ENCODE measurements at places on chromosomes 12 and 14. TPM values are rescaled to one million over a fixed set of nuclear protein-coding genes. Genes with fewer than 3 reads are reported as not detected.
A peak's percentile ranks its signal among the peaks of the same experiment; 100 is the strongest.

DNA sequence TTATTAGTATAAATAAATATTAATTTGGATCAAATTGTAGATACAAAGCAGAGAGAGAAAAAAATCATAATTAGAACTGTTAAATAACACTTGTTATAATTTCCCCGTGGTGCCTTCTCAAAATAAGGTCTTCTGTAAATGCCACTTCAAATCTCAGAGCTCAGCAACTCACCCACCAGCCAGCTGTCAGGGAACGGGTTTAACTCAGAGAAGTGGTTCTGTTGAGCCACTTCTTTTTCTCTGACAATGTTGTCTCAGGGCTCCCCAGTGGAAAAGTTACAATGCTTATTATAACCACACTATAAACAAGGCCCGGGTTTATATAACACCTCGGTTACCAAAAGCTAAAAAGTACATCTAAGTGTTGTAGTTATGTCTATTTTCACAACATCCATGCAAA lies 452.6 kb downstream of the GLT1D1 start:
- no peak for DNase-seq
- H3K4me3 ChIP-seq: no peak overlapping the region
- H3K27me3 ChIP-seq: no peaks in the 10 kb centered on the region
- no peaks in the 10 kb centered on the region for H3K36me3 ChIP-seq

DNA sequence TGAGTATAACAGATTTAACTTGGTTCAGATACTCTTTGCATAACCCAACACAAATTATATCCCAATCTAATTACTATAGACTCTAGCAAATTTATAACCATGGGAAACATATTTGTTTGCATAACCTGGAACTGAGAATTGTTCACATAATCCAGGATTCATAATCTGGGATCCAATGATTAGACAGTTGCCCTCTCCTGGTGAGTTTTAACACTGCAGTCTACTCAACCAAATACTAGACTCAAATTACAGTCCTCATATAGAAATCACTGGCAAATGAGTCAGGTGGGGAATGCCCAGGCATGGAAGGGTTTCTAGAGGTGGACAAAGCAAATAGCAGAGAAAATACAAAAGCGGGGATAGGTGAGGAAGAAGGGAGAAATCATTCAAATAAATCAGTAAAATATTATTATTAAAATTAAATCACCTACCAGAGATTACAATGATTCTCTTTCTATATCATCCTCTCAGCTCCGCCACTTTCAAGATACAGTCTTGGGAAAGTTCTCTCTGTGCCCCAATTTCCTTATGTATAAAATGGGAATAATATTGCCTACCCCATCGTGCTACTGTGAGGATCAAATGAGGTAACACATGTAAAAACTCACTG lies 9.4 kb downstream of the GCH1 start:
- no peak overlapping the region for H3K27ac ChIP-seq
- H3K4me1 ChIP-seq: no peaks in the 10 kb centered on the region
- no peaks in the 10 kb centered on the region for H3K36me3 ChIP-seq
- H3K4me3 ChIP-seq: no peak overlapping the region
- peak; percentile 80 for DNase-seq
- H3K27me3 ChIP-seq: no peaks in the 10 kb centered on the region

DNA sequence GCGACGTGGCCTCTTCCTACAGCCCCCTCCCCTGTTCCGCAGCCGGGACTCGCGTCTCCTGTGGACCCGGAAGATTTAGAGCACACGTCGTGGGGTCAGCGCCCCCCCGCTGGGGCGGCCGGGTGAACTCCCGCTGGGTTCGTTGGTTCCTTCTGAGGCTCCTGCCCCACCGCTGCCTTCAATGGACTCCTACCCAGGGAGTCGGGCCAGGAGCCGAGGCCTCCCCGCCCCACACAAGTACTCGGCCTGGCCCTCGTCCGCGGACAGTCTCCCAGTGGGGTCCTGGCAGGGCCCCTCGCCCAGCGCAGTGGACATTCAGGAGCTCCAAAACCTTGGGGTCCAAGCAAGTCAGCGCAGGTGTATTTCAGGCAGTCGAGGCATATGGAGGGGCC lies 1.2 kb downstream of the MMP17 start:
- H3K27me3 ChIP-seq: no peaks in the 10 kb centered on the region
- no peak overlapping the region for H3K27ac ChIP-seq

- DNase-seq: no peak
- no peaks in the 10 kb centered on the region for H3K27me3 ChIP-seq
- H3K27ac ChIP-seq: no peak overlapping the region
Measured at GRCh38 chr14:87457720-87458119, 535.3 kb downstream of the GALC start.

GRCh38 chr12:20415028-20415427 lies 46.7 kb downstream of the PDE3A start:
- H3K4me3 ChIP-seq: no peak overlapping the region
- H3K36me3 ChIP-seq: no peaks in the 10 kb centered on the region
- no peaks in the 10 kb centered on the region for H3K27me3 ChIP-seq
- DNase-seq: no peak
- no peaks in the 10 kb centered on the region for H3K4me1 ChIP-seq
- H3K27ac ChIP-seq: no peak overlapping the region

The CATSPERB gene
- not detected for polyA plus RNA-seq

DNA sequence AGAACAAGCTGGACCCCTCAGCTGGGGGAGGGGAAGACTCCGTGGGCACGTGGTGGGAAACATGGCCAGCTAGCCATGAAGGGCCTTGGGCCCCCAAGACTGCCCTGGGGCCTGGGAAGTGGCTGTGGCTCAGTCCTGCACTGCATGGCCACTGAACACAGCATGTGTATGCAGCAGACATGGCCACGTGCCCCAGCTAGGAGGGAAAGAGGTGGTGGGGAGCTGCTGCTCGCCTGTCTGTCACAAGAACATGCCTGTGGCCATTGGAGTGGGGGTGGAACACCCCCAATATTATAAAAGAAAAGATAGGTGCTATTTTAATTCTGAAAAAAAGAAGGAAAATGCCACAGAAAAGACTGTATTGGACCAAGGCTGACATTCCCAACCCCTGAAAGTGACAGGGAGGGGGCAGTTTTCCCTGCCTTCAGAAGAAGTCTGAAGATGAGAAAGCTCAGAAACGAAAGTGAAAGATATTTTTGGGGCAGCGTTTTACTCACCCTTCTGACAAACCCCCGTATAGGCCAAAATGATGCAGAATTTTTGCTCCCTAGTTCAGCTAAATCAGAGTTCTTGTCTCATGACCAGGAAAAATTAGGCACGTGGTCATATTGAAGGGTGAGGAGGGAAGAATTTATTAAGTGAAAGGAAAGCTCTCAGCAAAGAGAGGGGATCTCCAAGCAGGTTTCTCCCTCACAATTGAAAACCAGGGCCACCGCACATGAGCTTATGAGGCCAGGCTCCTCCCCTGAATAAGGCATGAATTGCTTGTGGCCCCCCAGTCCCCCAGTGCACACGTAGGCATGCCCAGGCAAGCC lies 35.2 kb upstream of the PCNX1 start:
- no peak overlapping the region for H3K27ac ChIP-seq
- no peak for DNase-seq
- no peaks in the 10 kb centered on the region for H3K36me3 ChIP-seq
- H3K27me3 ChIP-seq: no peaks in the 10 kb centered on the region

DNA sequence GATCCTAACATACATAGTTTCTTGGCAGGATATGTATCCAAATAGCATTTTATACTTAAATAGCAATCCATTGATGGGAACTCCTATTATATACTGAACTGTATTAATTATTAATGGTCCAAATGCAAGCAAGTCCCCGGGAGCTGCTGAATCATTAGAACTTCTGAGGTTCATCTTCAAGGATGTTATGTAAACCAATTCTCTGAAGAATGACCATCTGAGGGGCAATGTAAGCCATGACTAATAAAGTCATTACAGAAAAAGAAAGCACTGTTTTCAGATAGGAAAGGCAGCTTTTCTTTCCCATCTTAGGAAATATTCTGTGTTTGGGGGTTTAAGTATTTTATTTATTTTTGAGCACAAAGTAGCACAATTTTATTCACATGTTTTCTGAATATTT lies 166.1 kb upstream of the SLC16A7 start:
- no peaks in the 10 kb centered on the region for H3K4me1 ChIP-seq
- peak; percentile 65 for DNase-seq
- H3K36me3 ChIP-seq: no peaks in the 10 kb centered on the region

DNA sequence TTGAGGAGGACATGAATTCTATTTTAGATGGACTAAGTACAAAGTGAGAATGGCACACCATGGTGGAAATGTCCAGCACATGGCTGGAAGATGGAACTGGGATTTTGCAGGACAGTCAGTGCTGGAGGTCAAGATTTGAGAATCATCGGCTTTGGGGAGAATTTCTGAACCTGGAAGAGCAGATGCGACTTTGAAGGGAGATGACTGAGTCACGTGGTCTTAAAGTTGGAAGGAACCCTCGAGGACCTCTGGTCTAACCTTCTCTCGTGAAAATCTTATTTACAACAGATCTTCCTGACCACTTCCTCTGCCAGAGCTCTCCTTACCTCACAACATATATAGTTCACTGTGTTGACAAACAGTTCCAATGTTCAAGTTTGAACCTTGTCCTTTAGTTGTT lies 415.4 kb downstream of the ATP23 start:
- no peak overlapping the region for H3K27ac ChIP-seq
- DNase-seq: no peak
- H3K27me3 ChIP-seq: no peaks in the 10 kb centered on the region
- peaks cover 5% of the 10 kb centered on the region for H3K4me1 ChIP-seq
- no peak overlapping the region for H3K4me3 ChIP-seq

GRCh38 chr14:62428429-62429203 lies 616.6 kb downstream of the KCNH5 start:
- H3K4me1 ChIP-seq: peaks cover 6% of the 10 kb centered on the region
- peak overlapping the region; percentile 57 for H3K27ac ChIP-seq
- DNase-seq: peak; percentile 65

The SERPINA12 gene
- not detected for polyA plus RNA-seq

- H3K27me3 ChIP-seq: no peaks in the 10 kb centered on the region
- no peaks in the 10 kb centered on the region for H3K4me1 ChIP-seq
- H3K27ac ChIP-seq: no peak overlapping the region
Measured at GRCh38 chr14:58513272-58513671, 85.8 kb downstream of the KIAA0586 start.

The GLIPR1L1 gene
- not detected for polyA plus RNA-seq

GRCh38 chr12:1197264-1198018 lies 206.4 kb downstream of the ERC1 start:
- H3K27ac ChIP-seq: no peak overlapping the region
- no peaks in the 10 kb centered on the region for H3K27me3 ChIP-seq
- H3K36me3 ChIP-seq: peaks cover 3% of the 10 kb centered on the region
- no peak overlapping the region for H3K4me3 ChIP-seq

DNA sequence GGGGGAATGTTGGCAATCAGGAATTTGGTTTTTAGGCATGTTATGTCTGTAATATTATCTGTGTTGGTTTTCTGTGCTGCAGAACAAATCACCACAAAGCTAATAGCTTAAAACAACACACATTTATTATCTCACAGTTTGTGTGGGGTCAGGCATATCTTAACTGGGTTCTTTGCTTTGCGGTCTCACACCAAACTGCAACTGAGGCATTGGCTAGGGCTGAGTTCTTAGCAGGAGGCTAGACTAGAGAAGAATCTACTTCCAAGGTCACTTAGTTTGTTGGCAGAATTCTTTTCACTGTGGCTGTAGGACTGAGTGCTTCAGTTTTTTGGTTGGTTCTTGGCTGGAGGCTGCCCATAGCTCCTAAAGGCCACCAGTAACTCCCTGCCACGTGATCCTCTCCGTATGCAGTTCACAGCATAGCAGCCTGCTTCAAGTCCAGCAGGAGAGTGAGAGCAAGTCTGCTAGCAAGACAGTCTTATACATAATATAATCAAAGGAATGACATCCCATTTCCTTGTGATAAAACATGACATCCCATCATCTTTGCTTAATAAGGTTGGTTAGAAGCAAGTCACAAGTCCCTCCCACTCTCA lies 21.6 kb downstream of the ATF1 start:
- DNase-seq: peak; percentile 27
- peaks cover 4% of the 10 kb centered on the region for H3K36me3 ChIP-seq

GRCh38 chr12:13595536-13596443 lies 385.6 kb downstream of the GRIN2B start:
- no peaks in the 10 kb centered on the region for H3K4me1 ChIP-seq
- DNase-seq: no peak
- no peak overlapping the region for H3K4me3 ChIP-seq
- no peak overlapping the region for H3K27ac ChIP-seq
- no peaks in the 10 kb centered on the region for H3K27me3 ChIP-seq

The SLC25A21 gene
- 0.62 TPM for polyA plus RNA-seq

DNA sequence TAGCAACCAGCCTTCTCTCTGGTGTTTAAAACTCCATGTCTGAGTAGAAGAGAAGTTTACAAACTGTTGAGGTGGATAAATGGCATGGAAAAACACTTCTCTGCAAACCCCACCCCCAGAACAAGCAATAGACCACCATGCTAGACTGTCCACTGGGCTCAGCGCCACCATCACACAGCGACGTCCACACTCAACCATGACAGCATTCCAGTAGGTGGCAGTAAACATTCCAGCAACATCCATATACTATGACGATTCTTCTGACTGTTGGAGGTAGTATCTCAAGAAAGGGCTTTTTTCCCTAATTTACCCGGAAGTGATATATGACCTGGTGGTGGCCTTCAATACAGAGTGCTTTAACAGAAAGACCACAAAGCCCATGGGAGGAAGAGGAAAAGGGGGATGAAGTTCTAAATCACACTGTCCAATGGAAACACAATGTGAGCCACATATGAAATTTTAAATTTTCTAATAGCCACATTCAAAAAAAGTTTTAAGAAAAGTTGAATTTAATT lies 152.2 kb downstream of the SLC15A4 start:
- no peaks in the 10 kb centered on the region for H3K4me1 ChIP-seq
- no peaks in the 10 kb centered on the region for H3K27me3 ChIP-seq
- no peak overlapping the region for H3K27ac ChIP-seq
- H3K4me3 ChIP-seq: no peak overlapping the region

The MORN3 gene
- 0.37 TPM for polyA plus RNA-seq

DNA sequence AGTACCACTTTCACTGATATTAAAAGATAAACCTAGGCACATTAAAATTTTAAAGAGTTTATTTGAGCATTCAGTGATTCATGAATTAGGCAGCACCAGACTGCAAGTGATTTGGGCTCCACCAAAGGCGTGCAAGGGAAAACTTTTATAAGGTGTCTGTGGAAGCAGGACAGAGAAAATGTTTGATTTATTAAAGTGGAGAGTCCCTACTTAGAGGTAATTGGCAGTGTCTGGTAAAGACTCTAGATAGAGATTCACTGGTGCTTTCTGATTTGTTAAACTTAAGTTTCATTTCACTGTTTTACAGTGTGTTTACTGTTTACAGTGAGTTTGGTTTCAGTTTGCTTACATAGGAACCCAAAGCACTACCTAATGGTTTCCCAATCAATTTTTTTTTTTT lies 72.8 kb downstream of the ANKS1B start:
- H3K27me3 ChIP-seq: no peaks in the 10 kb centered on the region
- no peak for DNase-seq
- H3K36me3 ChIP-seq: no peaks in the 10 kb centered on the region
- no peak overlapping the region for H3K4me3 ChIP-seq
